ENCODE measurements at places on chromosomes 5 and 9.

DNA sequence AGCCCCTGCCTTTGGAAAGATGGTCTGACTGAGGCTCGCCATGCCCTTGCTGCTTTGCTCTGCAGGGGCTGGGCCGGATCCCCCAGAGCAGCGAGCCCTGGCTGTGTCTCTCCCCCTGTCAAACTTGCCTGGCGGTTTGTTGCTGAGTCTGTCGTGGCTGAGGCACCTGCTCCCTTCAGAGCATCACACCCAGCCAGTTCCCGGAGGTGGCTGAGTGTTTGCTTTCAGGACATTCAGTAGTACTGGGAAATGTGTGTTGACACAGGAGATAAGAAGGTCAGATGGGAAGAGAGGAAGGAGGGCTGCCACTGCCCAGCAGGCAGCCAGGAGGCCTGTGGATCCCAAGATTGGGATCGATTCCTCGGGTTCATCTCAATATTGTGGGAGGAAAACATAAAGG lies 62.9 kb downstream of the GADD45G start:
- no peak overlapping the region for H3K27ac ChIP-seq
- H3K4me1 ChIP-seq = peaks cover 10% of the 10 kb centered on the region

- H3K27ac ChIP-seq = peak overlapping the region; percentile 48
- no peaks in the 10 kb centered on the region for H3K27me3 ChIP-seq
- H3K4me1 ChIP-seq = peaks cover 88% of the 10 kb centered on the region
- no peak overlapping the region for H3K4me3 ChIP-seq
- peaks cover 23% of the 10 kb centered on the region for H3K36me3 ChIP-seq
These were observed 11.5 kb downstream of the PRRC2B start for GRCh38 chr9:131405428-131405827.

DNA sequence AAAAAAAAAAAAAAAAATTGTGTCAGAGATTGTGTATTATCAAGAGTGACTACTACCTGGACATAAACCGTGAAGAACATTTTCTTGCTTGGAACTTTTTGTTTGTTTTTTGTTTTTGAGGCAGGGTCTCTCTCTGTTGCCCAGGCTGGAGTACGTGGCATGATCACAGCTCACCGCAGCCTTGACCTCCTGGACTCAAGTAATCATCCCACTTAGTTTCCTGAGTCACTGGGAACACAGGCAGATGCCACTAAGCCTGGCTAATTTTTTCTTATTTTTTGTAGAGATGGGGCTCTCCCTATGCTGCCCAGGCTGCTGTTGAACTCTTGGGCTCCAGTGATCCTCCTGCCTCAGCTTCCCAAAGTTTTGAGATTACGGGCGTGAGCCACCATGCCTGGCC lies 25.8 kb downstream of the DCP2 start:
- H3K27me3 ChIP-seq = no peaks in the 10 kb centered on the region
- H3K27ac ChIP-seq = no peak overlapping the region
- no peak for DNase-seq
- no peak overlapping the region for H3K4me3 ChIP-seq
- H3K4me1 ChIP-seq = peaks cover 14% of the 10 kb centered on the region

DNA sequence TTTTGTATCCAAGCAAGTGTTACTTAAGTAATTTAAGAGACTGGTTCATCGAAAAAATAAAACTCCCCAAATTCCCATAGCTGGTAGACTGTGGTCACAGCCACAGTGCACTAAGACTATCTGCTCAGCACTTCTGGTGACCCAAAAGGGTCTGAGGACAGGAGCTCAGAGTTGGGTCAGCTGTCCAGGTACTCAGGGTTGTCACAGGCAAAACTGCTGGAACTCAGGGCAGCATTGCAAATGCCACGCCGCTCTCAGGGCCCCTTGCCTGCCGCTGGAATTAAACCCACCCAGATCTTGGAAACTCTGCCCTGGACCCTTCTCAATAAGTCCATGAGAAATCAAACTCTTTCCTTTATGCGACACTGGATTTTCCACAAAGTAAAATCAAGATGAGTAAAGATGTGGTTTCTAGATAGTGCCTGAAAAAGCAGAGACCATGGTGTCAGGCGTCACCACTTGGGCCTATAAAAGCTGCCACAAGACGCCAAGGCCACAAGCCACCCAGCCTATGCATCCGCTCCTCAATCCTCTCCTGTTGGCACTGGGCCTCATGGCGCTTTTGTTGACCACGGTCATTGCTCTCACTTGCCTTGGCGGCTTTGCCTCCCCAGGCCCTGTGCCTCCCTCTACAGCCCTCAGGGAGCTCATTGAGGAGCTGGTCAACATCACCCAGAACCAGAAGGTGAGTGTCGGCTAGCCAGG lies at the start of gene IL13:
IL13 (plus strand) TSS at position 498 of the 705 bp plus-strand sequence; CDS start at position 512, 14 bp downstream.
- H3K27ac ChIP-seq = peak within 1 kb of the TSS; percentile 43
- peak within 1 kb of the TSS; percentile 45 for H3K4me3 ChIP-seq
- peaks cover 53% of the 10 kb centered on the region for H3K4me1 ChIP-seq
- peaks cover 3% of the 10 kb centered on the region for H3K36me3 ChIP-seq
- no peak for DNase-seq

DNA sequence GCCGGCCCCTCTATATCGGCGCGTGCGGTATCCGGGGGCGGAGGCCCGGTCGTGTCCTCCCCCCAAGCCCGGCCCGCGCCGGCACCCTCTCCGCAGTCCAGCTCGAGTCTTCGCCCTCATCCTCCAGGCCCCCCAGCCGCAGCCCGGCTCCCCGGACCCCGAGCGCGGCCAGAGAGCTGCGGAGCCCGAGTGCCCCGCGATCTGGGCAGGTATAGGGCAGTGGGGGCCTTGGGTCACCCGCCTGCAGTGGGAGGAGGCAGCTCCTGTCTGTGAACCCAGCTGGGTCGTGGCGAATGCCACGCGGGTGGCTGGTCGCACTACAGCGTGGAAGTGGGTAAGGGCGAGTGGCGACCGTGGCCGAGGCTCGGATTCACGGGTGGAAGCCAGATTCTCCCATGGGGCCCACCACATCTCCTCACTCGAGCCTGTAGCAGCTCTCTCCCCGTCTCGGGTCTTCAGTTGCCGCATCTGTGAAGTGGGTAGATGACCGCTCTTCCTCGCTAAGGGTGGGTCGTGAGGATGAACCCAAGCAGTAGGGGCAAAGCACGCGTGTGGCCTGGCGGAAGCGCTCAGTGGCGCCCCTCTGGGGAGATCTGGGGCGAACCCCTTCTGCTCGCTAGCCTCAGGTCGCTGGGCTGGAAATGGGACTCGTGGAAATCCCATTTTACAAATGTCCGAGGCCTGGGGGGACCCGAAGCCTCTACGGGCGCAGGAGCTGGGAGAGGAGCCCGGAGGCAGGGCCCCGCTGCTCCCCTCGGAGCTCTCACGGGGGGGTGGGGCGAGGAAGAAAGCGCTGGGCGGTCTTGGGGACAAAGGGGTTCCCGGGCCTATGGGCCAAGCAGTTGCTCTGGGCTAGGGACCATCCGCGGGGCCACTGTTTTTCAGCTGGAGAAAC lies 1.9 kb downstream of the NR5A1 start:
- DNase-seq = no peak
- peaks cover 22% of the 10 kb centered on the region for H3K27me3 ChIP-seq
- H3K36me3 ChIP-seq = no peaks in the 10 kb centered on the region
- H3K27ac ChIP-seq = no peak overlapping the region
- H3K4me3 ChIP-seq = no peak overlapping the region

DNA sequence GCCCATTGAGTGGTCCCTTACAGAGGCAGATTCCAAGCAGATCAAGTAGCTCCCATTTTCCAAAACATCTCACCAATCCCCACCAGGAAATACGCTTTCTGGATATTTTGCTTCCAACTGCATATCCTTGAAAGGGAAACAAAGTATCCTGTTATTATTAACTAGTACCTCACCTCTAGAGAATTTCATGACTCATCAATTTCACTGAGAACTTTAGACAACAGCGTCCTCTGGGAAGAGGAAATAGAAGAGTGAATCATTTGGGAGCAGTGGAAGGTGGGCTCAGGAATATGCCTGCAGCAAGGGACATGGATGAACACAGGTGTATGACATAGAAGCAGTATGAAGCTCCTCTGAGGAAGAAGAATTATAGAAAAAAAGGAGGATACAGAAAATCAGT lies 186.7 kb downstream of the MARCHF11 start:
- H3K4me1 ChIP-seq = no peaks in the 10 kb centered on the region
- H3K27me3 ChIP-seq = no peaks in the 10 kb centered on the region
- H3K36me3 ChIP-seq = no peaks in the 10 kb centered on the region
- no peak overlapping the region for H3K4me3 ChIP-seq

DNA sequence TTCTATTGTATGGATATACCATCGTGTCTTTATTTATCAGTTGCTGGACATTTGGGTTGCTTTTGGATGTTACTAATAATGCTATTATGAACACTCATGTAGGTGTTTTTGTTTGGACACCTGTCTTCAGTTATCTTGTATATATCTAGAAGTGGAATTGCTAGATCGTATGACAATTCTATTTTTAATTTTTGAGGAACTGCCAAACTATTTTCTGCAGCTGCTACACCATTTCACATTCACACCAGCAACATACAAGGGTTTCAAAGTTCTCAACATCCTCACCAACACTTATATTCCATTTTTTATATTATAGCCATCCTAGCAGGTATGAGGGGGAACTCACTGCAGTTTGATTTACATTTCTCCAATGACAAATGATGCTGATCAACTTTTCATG lies 324.6 kb downstream of the CAAP1 start:
- no peak overlapping the region for H3K27ac ChIP-seq
- H3K27me3 ChIP-seq = no peaks in the 10 kb centered on the region
- H3K4me3 ChIP-seq = no peak overlapping the region
- DNase-seq = no peak
- H3K4me1 ChIP-seq = no peaks in the 10 kb centered on the region
- no peaks in the 10 kb centered on the region for H3K36me3 ChIP-seq

- no peak overlapping the region for H3K27ac ChIP-seq
- DNase-seq = no peak
- H3K4me3 ChIP-seq = no peak overlapping the region
- no peaks in the 10 kb centered on the region for H3K4me1 ChIP-seq
These were observed 103.0 kb downstream of the SPATA31D1 start for GRCh38 chr9:82091610-82092009.

GRCh38 chr9:98907055-98907454 lies 36.7 kb upstream of the COL15A1 start:
- no peak overlapping the region for H3K4me3 ChIP-seq
- H3K4me1 ChIP-seq = no peaks in the 10 kb centered on the region
- H3K36me3 ChIP-seq = no peaks in the 10 kb centered on the region
- DNase-seq = no peak
- peaks cover 1% of the 10 kb centered on the region for H3K27me3 ChIP-seq

DNA sequence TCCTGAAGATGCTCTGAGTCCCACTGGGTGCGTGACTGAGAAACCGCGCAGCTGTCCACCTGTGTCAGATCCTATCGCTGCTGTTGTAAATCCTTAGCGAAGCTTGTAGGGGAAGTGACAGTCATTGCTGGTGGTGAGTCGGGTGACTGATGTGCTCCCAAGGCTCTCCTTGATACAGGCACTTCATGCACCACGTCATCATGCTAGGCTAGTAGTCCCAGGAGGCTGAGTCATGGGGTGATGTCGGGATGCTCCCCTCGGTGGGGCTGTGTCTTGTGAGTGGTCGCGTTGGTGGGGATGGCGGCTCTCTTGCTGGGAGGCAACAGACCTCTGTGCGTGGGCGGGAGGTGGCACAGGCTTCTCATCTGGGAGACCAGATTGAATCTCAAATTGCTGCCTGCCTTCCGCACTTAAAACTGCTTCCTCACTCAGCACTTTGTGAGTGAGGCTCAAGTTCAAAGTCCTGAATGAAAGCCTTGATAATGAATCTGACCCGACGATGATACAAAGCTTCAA lies 84.7 kb downstream of the CSNK1A1 start:
- H3K27ac ChIP-seq = no peak overlapping the region
- no peaks in the 10 kb centered on the region for H3K36me3 ChIP-seq
- H3K27me3 ChIP-seq = peaks cover 5% of the 10 kb centered on the region

DNA sequence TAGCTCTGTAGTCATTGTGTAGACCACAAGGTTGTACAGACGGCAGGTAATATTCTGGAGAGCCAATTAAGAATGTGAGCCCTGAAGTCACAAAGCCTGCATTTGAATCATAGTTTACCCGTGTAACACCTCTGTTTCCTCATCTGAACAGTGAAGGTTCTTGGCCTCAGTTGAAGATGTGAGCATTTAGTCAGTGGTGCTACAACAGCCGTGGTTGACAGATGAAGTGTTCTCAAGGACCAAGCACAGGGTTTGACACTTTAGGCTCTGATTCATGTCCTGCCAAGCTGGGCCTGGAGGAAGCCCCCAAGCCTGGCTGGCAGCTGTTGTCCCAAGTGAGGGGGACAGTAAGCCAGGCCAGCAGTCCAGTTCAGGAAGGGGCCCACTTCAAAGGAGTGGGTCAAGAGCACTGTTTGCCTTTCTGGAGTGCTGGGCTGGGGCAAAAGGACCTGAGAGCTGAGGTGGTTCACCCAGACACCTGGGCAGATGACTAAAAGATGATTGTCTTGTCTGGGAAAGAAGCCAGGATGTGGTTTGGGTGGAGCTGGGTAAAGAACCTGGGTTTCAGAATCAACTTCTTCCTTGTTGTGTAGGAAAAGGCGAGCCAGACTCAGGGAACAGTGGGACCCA lies 20.7 kb downstream of the FAXDC2 start:
- H3K4me3 ChIP-seq = no peak overlapping the region
- peaks cover 48% of the 10 kb centered on the region for H3K4me1 ChIP-seq
- peaks cover 22% of the 10 kb centered on the region for H3K36me3 ChIP-seq
- DNase-seq = peak; percentile 52

GRCh38 chr5:155189981-155190380 lies 176.4 kb downstream of the KIF4B start:
- H3K36me3 ChIP-seq = no peaks in the 10 kb centered on the region
- no peak for DNase-seq
- H3K27ac ChIP-seq = no peak overlapping the region
- H3K27me3 ChIP-seq = no peaks in the 10 kb centered on the region

DNA sequence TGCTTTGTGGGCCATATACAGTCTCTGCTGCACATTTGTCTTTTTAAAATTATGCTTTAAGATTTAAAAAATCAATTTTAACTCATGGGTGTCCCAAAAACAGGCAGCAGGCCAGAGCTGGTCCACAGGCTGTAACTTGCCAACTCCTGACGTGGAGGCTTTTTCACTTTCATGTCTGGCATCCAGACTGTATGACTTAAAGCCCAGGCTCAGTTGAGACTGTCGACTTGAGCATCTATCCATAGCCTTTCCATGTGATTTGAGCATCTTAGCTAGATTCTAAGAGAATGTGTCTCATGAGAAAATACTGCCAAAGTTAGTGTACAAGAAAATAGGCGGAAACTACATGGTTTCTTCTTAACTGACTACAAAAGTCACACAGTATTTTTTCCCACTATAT lies 559.0 kb upstream of the TUSC1 start:
- H3K4me3 ChIP-seq = no peak overlapping the region
- no peak for DNase-seq
- H3K27me3 ChIP-seq = no peaks in the 10 kb centered on the region
- no peaks in the 10 kb centered on the region for H3K4me1 ChIP-seq
- H3K27ac ChIP-seq = no peak overlapping the region
- no peaks in the 10 kb centered on the region for H3K36me3 ChIP-seq

Measured in activated CD4-positive, alpha-beta memory T cell treated with anti-CD3 and anti-CD28 coated beads, Interleukin-2, amount 10 ng/mL, durations not matched to agents 7 days and 5 days (primary cell).